Type B pancreatic cell (in vitro differentiated cells): ENCODE measurements at places on chromosomes 11 and 22.
A peak's percentile ranks its signal among the peaks of the same experiment; 100 is the strongest.

GRCh38 chr11:116893906-116894305, 56.5 kb upstream of the APOA1 start:
- no peak for DNase-seq

GRCh38 chr22:45608763-45609180, 62.9 kb upstream of the ATXN10 start:
- DNase-seq, result no peak

DNA sequence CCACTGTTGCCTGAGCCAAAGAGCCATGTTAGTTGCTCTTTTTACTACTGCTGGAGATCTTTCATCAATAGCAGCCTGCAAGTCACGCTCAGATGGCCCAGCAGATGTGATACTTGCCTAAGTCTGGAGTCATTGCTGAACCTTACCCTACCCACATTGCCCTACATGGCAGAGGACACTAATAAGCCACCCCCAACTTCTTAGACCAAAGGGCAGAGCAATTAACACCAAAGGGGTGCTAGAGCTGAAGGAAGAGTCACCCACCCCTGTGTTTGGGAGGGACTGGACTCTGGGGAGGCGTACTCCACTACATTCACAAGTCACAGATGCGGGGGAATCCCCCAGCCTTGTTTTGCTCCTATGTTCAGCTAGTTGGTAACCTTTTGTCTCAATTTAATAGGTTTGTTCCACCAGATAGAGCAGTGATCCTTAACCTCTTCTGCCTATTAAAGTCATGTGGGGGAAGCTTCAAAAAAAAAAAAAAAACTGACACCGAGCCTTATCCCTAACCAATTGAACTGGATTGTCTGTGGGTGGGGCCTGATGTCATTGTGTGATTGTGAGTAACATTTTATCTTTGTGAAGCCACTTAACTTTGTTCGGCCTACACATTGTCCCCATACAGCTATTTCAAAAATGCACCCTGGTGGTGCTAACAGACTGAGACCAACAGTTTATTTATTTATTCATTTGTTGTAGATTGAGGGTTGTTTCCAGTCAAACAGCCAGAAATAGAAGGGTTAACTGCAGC, 13.1 kb downstream of the ADM start:
- DNase-seq, result no peak

DNA sequence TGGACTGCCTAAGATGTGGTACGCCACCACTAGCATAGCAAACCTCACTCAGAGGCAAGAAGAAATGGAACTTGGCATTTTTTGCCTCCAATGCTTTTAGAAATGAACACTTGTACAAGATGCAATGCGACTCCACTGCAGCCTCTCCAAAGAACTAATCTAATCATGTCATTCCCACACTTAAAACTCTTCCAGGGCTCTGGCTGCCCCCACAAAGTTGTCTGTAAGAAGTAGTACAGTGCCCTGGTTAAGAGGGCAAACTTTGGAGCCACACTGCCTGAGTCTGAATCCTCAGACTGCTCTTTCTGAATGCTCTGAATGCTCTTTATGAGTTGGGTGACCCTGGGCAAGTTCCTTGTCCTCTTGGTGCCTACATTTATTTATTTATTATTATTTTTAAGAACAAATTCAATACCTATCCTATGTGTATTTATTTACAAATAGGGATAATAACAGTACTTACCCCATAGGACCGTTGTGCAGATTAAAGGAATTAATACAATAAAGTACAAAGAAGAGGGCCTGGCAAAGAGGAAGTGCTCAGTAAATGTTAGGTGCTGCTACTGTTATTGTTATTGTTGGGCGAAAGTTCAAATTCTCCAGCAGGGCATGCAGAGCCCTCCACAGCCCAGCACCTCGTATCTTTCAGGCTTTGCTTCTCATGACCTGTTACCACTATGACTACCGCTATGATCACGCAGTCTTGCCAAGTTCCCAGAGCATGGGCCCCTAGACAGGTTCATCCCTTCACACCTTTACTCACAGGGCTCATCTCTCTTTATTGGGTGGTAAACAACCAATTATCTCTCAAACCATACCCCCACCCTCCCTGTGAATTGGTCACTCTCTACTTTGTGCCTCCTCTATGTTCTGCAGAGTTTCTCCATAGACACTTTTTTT, 59.3 kb downstream of the RAB30 start:
- DNase-seq, result no peak

DNA sequence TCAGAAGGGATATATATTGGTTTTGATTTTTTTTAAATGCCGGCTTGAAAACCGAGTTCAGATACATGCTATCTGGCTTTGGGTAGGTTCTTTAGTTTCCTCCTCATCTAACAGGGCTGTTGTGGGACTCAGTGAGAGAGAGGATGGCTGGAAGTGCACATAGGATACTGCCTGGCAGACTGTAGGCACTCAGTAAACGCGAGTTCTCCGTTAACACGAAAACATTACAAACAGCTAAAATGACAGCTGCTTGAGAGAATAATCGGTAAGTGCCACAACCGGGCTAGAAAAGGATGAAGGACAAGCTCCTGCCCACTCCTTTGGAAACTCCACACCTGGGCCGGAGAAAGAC, 369 bp downstream of the XRRA1 start:
- DNase-seq, result no peak

- DNase-seq, result no peak
Measured at GRCh38 chr11:46639197-46639839, 22.0 kb downstream of the ATG13 start.

GRCh38 chr11:38562562-38562961, 1964.5 kb upstream of the RAG2 start:
- no peak for DNase-seq

DNA sequence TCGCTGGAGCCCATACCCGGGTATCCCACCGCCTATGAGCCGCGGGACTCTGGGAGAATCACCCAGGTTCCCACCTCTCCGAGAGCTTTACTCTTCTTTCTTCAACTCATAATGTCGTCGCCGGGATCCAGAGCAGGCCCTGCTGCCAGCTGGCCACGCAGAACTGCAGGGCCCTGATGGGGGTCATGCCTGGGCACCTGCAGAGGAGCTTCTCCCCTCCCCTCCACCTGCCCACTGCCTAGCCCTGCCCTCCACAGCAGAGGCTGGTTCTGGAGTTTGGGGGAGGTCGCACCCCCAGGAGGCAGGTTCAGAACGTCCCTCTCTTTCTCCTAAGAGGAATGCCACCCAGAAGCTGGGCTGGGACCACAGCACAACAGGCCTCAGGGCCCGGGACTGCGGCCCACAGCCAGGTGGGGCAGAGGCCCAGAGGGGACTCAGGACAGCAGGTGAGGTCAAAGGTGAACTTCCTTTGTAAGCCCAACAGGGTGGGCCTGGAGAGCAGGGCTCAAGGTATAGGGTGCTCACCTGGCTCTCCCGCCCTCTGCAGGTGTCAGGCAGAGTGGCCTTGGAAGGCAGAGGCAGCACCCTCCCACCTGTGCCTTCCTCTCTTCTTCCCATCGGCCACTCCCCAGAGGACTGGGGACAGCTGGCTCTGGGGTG, 1.9 kb downstream of the SLC25A45 start:
- no peak for DNase-seq

- DNase-seq, result no peak
Measured at GRCh38 chr22:20181194-20181883, 30.5 kb upstream of the CCDC188 start.

- no peak for DNase-seq
Measured at GRCh38 chr11:66614073-66614472, 2.4 kb upstream of the RBM14 start.

- DNase-seq, result no peak
Measured at GRCh38 chr11:72119198-72119597, 6.7 kb upstream of the ANAPC15 start.

- DNase-seq, result no peak
Measured at GRCh38 chr11:69869311-69869939, 50.2 kb upstream of the FGF3 start.

GRCh38 chr22:37077802-37078448, 26.4 kb downstream of the KCTD17 start:
- DNase-seq, result no peak

- DNase-seq, result no peak
Measured at GRCh38 chr22:30222321-30222720, 24.2 kb downstream of the LIF start.

DNA sequence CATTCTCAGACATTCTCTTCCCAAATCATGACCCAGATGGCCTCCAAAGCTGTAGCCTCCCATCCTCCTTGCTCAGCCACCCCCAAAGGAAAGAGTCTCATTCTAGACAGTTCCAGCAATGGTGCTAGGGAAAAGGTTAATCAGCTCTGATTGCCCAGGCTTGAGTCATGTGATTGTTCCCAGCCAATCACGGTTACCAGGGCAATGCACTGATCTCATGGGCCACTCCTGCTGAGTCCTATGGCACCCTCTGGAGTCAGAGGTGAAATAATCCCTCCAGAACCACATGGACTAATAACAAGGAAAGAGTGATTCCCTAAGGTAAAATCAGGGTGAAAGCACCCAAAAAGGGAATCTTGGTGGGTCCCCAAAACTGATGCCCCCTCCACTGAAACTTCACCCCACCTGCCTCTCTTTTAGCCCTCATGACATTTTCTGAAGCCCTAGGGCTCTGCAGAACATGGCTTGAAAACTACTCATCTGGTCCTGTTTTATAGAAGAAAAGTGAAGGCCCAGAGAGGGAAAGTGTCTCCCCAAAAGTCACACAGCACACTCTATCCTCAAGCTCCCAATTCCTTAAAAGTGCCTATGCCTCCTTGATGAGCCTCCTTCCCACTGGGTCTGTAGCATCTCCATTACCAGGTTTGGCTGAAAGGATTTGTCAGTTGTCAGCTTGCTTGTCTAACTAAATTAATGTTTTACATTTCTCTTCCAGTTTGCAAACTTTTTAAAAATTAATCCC, 203.7 kb downstream of the MN1 start:
- DNase-seq, result no peak

GRCh38 chr11:3106736-3107524, 49.7 kb upstream of the CARS1 start:
- peak; percentile 67 for DNase-seq

GRCh38 chr11:130097285-130097684, 27.6 kb downstream of the APLP2 start:
- DNase-seq, result no peak

- DNase-seq, result no peak
Measured at GRCh38 chr11:65802841-65803240, 16.0 kb downstream of the OVOL1 start.

GRCh38 chr11:125871391-125872137, 15.9 kb upstream of the HYLS1 start:
- DNase-seq, result no peak

- peak; percentile 76 for DNase-seq
Measured at GRCh38 chr11:100687630-100688395, 725 bp downstream of the ARHGAP42 start.

GRCh38 chr22:35629406-35630216, 12.5 kb upstream of the MB start:
- DNase-seq, result no peak

DNA sequence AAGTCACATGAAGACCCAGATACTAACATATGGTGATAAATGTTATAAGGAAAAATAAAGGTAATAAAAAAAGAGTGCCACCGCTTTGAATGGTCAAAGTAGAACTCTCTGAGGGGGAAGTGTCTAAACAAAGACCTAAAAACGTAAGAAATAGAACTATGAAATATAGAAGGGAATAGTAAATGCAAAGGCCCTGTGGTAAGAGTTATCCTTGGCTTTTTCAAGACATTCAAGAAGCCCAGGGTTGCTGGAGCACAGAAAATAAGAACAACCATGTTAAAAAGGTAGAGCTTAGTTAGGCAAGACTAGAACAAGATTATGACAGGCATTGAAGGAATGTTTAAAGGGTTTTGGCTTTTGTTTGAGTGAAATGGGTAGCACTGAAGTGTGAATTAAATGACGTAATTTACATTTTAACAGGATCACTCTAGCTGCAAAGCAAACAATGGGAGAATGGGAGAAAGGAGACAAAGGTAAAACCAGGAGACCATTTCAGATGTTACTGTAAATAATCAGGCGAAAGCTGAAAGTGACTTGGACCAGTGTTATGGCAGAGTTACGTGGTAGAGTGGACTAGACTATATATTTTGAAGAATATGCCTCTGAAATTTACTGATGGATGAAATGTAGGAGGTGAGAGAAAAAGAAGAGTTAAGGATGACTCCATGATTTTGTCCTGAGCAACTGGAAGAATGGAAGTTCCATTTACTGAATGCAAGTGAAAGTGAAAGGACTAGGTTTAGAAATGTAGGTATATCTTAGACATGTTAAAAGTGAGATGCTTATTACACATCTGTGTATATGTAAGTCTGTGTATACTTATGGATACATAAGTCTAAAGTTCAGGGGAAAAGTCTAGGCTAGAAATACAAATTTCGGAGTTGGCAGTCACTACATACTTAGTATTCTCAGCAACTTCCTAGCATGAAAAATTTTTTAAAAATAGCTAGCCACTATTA, 28.5 kb downstream of the BTBD10 start:
- DNase-seq, result no peak

- DNase-seq, result no peak
Measured at GRCh38 chr22:19199479-19199878, 20.9 kb upstream of the SLC25A1 start.

DNA sequence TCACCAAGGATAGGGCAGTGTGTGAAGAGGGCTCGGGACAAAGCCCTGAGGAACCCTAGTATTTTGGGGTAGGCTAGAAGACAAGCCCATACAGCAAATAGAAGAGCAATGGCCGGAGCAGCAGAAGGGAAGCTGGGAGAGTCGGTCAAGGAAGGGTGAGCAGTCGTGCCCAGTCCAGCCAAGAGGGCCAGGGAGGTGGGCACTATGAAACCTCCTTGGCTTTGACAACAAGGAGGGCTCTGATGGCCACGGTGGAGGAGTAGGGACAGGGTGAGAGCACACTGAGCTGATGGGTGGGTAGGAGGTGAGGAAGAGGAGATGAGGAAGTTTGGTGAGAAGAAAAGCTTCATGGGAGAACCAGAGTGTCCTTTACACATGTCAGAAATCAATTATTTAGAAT, 2.2 kb upstream of the YWHAH start:
- DNase-seq, result no peak

GRCh38 chr11:113725913-113726312, 19.8 kb upstream of the TMPRSS5 start:
- DNase-seq, result no peak
